ENCODE measurements at places on chromosomes 1 and 21.

- no peak for DNase-seq
Observed at GRCh38 chr21:31514598-31514997, 144.9 kb upstream of the SOD1 start.

GRCh38 chr1:109661391-109661790, 5.5 kb downstream of the GSTM4 start:
- no peak for DNase-seq

- no peak for DNase-seq
Observed at GRCh38 chr1:155094622-155094948, 15.9 kb downstream of the EFNA3 start.

DNA sequence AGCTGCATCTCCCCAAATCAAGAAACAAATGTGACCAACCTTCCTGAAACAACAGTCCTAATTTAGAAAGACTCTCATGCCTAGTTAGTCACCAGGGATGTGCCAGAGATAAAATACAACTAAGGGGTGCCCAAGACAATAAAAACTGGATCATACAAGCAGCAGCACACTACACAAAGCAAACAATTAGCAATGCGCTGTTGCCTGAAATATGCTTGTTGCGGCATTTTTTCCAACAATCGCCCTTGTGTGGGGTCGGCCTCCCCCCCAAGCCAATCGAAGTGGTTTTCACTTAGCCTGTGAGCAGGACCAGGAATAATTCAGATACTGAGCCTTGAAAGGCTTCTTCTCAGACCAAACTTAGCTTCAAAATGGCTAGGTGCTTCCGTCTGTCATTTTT, 1.4 kb upstream of the STMN1 start:
- no peak for DNase-seq

- DNase-seq = no peak
Observed at GRCh38 chr1:186301448-186301847, 73.6 kb downstream of the TPR start.

GRCh38 chr1:38018864-38019343, 6.4 kb downstream of the UTP11 start:
- no peak for DNase-seq

- DNase-seq = no peak
Observed at GRCh38 chr1:183575606-183576005, 14.7 kb downstream of the NCF2 start.

- no peak for DNase-seq
Observed at GRCh38 chr1:98119796-98120195, 199.0 kb upstream of the DPYD start.

Data from GM19239 (cell line).